ENCODE measurements at places on chromosomes 6 and 20. TPM values are rescaled to one million over a fixed set of nuclear protein-coding genes. Genes with fewer than 3 reads are reported as not detected.

Gene THBD
- not detected for total RNA-seq

Gene MCHR2
- not detected for total RNA-seq

Gene IPCEF1
- 22.3 TPM for total RNA-seq

Gene OPRM1
- total RNA-seq: not detected
